SW 1271 (cell line): ENCODE measurements at places on chromosomes 1 and 21.

DNA sequence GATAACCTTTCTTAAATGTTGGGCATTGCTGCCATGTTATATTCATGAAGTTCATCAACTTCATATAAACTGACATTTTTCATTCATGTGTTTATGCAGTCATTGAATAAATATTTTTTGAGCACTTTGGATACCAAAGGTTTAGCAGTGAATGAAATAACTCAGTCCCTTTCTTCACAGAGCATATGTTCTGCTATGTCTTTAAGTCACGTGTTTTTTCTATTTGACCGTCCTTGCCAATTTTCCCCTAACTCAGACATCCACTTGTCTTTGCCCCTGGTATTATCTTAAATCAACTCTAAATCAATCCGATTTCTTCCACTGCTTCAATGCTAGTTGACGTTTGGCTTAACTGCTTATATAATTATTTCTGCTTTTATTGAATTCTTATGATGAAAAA lies 16.6 kb downstream of the ADARB1 start:
- DNase-seq: no peak

- DNase-seq: no peak
These were observed 16.2 kb upstream of the EIF4G3 start for GRCh38 chr1:21192871-21193270.

- no peak for DNase-seq
These were observed 667.1 kb upstream of the PKN2 start for GRCh38 chr1:88016947-88017346.

- peak; percentile 5 for DNase-seq
These were observed 21.6 kb upstream of the SLAMF6 start for GRCh38 chr1:160544647-160545046.

DNA sequence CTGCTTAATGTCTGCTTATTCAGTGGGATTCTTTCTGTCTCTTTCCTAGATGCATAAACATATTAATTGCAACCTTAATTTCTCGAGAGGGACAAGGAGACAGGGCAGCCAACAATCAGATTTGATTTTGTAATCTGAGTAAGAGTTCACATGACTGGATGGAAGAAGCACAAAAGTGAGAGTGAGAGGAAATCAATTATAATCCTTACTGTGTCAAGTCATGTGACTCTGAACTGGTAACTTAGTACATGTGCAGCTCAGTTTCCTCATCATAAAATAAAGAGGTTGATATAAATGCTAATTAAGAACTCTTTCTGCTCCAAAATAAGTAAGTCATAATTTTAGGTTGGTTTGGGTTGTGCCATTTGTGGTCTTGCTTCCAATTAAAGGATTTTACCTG lies 439.5 kb downstream of the AMY1C start:
- no peak for DNase-seq

DNA sequence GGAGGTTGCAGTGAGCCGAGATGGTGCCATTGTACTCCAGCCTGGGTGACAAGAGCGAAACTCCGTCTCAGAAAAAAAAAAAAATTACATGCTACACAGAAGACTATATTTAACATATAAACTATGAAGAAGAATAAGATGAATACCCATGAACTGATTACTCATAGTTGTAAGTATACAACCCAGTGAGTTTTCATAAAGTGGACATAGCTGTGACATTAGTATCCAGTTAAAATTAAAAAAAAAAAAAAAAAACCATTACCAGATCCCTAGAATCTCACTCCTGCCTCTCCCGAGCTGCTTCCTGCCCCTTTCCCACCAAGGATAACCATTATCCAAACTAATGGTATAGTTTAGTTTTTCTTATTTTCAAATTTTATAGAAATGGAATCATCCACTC lies 37.4 kb downstream of the UBE4B start:
- DNase-seq: no peak

DNA sequence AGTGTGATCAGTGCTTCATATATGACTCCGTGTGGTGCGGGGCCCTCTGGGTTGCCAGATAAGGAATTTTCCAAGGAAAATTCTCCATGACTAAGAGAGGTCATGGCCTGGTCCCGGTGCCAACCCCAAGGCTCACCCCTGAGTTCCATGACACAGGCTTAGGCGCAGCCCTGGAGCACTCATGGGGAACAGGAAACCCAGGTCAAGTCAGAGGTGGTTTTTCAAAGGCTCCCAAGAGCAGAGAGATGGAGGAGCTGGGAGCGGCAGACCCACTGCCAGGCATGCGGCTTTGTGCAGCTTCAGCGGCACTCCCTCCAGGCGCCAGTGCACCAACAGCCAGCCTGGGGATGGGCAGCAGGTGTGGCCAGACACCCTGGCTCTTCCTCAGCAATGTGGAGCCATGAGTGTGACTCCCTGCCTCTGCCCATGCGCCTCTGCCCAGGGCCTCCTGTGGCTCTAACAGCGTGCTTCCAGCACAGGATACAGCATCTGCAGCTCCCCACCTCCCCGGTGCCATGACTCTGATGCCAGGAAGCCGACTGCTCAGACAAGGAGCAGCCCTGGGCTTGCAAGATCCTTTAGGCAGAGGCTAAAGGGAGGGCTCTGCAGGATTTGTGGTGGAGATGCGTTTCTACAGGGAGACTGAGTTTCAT lies 47.3 kb downstream of the GPR161 start:
- DNase-seq: no peak

- DNase-seq: peak; percentile 38
These were observed at the start of gene ARF1 for GRCh38 chr1:228082214-228082917. Gene ARF1 (plus strand): TSS chr1:228082708. CDS start chr1:228097115, 14,407 bp downstream.

DNA sequence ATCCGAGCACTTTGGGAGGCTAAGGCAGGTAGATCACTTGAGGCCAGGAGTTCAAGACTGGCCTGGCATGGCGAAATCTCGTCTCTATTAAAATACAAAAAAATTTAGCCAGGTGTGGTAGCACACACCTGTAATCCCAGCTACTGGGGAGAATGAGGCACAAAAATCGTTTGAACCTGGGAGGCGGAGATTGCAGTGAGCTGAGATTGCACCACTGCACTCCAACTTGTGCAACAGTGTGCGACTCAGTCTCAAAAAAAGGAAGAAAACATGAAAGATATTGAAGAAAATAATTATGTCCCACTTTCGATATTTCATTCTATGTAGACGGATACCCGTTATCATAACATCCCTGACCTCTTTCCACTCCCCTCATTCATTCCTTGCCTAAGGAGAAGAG lies 19.2 kb downstream of the TUT4 start:
- DNase-seq: no peak

DNA sequence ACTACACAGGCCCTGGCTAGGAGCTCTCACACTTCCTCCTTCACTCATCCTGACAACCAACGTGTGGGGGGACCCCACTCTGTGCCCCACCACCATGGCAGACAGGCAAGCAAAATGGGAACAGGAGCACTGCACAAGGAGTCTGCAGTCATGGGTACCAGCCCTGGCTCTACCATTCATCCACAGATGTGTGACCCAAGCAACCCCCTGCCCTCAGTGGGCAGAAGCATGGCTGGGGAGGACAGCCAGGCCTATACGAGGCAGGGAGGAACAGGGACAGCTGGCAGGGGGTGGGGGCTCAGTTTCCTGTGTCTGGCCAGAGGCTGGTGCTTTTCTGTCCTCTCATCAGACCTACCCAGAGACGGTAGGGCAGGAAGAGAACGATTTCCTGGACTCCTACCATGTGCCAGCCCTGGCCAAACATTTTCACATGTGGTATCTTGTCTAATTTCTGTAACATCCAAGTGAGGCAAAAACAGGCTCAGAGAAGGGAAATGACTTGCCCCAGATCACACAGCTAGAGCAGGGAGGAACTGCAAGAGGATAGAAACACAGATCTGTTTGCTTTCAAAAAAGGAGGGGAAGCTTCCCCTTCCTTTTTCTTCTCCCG lies 178.0 kb downstream of the HIVEP3 start:
- no peak for DNase-seq

DNA sequence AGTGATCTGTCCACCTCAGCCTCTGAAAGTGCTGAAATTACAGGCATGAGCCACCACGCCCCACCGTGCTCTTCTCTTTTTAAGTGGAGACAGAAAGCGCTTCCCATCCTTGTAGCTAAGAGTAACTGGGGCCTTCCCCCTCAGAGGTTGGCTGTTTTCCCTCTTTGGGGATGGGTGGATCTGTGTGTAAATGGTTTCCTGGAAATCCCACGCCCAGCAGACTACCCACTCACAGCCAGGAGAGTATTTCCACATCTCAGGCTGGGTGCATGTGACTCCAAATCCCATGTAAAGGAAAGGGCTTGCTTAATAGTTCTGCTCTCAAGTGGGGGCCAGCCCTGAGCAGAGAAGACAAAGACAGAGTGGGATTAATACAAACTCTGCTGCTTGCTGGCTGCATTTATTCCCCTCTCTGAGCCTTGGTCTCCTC lies 19.6 kb upstream of the TCEA3 start:
- no peak for DNase-seq

GRCh38 chr1:18145851-18146618 lies 38.4 kb downstream of the IGSF21 start:
- DNase-seq: no peak

DNA sequence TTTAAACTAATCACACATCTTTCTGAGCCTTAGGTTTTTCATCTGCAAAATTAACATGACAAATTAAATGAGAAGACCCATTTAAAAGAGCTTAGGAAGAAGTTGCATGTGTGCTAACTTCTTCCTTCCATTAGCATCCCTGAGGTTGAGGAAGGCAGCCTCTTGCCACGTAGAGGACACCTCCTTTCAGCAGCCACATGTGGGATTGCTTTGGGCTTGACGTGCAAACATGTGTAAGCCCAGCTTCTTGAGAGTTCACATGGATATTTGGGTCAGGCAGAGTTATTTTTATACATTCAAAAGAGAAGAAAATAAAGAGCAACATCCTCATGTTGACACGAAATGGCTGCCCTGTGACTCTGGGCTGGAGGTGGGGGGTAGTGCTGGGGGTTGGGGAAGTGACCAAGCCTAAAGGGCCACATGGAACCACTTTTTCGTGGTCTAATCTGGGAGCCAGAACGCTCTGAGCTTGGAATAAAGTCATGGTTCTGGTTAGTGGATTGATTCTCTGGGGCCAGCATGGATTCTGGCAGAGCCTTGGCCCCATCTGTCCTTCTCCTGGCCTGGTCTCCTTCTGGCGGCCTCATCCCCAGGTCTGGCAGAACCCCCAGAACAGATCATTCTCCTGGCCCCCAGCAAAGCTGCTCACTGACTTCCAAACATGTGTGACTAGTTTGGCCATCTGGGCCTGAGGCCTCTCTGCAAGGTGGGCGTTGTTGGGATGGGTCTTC lies 137.1 kb upstream of the USP24 start:
- no peak for DNase-seq

DNA sequence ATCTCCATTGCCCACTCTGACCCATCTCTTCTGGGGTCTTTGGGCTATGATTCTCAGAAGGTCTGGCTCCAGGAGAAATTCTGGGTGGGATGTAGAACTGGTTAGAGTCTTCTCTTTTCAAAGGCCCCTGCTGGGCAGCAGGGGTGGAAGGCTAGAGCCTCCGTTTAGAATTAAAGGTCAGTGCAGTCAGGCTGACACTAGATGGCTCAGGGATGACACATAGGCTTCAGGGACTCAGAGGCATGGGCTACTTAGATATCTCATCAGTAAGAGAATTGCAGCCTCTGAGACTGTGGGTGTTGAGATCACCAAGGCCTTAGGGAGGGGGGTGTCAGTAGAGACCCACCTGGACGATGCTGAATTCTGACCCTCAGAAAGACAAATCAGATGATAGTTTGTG lies 12.6 kb upstream of the PPM1J start:
- DNase-seq: no peak

DNA sequence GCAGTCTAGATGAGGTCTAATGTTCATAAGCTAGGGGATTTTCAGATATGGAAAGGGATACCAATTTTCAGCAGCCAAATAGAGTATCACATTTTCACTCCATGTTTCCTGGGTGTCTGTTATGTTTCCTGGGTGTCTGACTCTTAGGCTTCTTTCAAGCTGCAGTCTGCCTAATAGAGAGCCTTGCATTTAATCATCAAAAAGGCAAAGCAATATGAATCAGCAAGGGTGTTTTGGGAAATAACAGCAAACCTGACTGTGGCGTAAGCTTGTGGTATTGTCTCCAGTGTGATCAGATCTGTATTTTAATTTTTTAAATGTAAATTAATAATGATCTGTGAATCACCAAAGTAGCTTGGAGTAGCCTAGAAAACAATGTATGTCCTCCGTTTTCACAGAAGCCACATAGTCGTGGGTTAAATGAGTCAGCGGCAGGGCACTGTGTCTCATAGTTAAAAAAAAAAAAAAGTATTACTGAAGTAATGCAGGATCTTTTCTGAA lies 10.4 kb downstream of the LGALS8 start:
- no peak for DNase-seq

GRCh38 chr1:9428601-9429341 lies 110.5 kb upstream of the SLC25A33 start:
- DNase-seq: peak; percentile 95

DNA sequence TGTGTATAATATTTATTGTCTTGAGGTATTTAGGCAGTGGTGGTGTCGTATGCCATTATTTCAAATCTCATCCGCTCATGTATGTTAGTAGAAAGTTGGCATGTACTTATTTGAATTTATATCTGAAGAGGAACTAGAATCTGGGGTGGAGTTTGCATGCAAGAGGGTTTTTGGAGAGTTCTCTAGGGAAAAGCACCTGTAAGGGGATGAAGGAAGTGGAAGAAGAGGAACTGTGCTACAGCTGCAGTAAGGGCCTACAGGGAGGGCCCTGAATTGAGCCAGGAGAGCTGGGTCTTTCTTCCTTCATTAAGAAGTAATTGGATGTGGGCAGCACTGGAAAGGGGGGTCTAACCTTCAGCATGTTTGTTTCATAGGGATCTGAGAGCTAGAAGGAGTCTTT lies 197.2 kb downstream of the HMCN1 start:
- no peak for DNase-seq

DNA sequence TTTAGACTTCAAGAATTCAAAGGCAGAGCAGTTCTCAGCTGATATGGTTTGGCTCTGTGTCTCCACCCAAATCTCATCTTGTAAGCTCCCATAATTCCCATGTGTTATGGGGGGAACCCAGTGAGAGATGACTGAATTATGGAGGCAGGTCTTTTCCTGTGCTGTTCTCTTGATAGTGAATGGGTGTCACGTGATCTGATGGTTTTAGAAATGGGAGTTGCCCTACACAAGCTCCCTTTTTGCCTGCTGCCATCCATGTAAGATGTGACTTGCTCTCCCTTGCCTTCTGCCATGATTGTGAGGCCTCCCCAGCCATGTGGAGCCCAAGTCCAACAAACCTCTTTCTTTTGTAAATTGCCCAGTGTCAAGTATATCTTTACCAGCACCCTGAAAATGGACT lies 146.5 kb downstream of the EIF4G3 start:
- DNase-seq: no peak

- DNase-seq: no peak
These were observed 723.0 kb downstream of the PTPRU start for GRCh38 chr1:29959356-29959755.

- DNase-seq: no peak
These were observed 37.6 kb downstream of the TRIM11 start for GRCh38 chr1:228368801-228369607.

GRCh38 chr1:174401075-174401474 lies 46.7 kb upstream of the GPR52 start:
- no peak for DNase-seq
